ENCODE measurements at places on chromosomes 7 and 10.

DNA sequence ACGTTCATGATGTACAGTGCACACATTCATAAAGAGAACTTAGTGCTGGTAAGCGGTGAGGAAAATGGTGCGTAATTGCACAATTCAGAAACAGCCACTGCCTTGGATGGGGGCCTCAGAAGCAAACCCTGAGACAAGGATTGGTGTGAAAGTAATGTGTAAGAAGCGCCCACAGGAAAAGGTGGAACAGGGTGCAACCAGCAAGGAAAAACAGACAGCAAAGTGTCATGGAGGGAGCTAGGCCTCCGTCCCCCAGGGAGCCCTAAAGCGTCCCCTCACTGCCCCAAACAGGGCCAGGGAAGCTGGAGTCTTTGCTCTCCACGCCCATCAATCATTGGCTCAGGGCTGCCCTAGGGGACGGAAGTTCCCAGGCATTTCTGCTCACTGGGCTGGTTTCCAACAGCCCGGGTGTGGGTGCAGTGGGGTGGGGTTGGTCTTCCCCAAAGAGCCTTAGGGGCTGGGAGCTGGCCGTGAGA is 9.6 kb upstream of the C10orf105 start:
- DNase-seq = no peak

GRCh38 chr7:126662856-126663255 is 589.9 kb downstream of the GRM8 start:
- no peak for DNase-seq

- no peak for DNase-seq
Observed at GRCh38 chr10:62050893-62051433, 149.5 kb downstream of the ARID5B start.

DNA sequence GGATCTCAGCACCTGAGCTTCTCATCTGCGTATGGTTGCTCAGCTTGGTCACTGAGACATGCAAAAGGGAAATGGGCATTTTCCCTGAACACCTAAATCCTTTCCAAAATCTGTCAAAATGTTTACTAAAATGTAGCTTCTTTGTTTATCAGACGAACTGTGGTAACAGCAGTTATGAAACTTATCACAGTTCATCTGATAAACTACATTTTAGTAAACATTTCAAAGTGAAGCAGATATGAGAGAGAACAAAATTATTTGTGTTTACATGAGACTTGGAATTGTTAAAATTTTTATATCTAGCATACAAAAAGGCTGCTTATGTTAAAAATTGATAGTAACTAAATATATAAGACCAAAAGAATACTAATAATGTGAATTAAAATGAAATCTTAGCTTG is 573.4 kb upstream of the C7orf33 start:
- no peak for DNase-seq

DNA sequence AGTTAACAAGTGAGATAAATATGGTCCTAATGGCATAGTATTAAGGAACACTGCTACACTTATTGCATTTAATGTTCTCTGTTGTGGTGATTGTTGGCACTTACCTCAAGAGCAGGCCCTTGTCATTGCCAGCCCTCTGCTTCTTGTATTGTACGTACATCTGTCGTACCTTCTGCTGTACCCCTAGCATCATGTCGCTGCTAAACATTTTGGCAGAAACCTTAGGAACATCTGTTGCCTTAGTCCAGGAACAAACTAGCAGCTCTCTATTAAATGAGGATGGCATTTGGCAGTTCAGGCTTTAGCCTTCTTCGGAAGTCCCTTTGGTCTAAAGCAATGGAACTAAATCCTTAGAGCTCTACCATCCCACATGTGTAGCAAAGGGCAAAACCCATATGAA is 47.6 kb downstream of the PRKG1 start:
- peak; percentile 45 for DNase-seq

DNA sequence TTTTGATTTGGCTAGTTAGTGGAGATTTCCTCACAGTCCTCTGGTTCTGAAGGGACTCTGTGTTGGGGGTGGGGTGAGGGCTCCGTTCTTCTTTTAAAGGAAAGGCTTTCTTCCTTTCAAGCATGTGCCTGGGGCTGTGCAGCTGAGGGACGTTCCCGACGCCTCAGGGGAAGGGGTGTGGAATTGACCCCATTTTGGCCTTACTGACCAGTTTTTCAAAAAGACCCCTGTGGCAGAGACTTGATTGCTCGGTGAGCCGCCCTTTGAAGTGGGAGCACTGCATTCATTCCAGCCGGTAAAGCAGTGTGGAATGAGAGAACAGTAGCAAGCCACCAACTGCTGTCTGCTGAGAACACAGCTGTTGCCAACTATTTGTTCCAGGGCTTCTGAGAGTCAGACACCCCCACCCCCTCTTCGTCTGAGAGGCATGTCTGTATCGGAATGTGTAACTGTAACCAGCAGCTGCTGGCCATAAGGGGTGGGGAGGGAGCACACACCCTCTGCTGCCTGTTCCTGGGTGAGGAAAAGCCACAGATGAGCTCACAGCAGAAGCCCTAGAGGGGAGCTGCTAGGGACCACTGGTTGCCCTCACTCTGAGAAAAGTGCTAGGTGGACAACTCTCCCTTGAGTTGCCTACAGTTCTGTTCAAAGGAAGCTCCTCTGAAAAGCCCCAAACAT is 33.2 kb downstream of the WBP1L start:
- DNase-seq = no peak

DNA sequence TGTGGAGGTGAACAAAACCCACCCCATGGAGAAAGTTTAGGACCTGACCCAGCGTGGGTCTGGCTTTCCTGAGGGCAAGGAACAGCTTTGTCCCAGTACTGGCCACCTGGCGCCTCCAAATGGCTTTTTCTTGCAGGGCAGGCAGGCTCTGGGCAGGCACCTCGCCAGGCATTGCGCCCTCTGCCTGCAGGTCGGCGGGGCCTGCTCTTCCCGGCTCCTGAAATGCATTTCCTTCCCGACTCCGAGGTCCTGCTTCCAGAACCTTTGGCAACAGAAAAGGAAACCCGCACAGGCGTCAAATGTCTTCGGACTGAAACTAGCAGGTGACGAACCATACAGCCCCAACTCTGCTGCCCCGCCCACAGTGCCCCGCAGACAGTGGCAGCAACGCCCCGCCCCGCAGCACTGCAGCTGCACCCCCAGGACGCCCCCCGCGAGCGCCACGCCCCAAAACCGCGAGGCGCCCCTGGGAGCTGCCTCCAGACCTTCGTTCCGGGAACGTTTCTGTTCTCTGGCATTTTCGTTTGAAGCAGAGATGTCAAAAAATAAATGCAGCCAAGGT is 65.5 kb downstream of the C10orf143 start:
- no peak for DNase-seq

DNA sequence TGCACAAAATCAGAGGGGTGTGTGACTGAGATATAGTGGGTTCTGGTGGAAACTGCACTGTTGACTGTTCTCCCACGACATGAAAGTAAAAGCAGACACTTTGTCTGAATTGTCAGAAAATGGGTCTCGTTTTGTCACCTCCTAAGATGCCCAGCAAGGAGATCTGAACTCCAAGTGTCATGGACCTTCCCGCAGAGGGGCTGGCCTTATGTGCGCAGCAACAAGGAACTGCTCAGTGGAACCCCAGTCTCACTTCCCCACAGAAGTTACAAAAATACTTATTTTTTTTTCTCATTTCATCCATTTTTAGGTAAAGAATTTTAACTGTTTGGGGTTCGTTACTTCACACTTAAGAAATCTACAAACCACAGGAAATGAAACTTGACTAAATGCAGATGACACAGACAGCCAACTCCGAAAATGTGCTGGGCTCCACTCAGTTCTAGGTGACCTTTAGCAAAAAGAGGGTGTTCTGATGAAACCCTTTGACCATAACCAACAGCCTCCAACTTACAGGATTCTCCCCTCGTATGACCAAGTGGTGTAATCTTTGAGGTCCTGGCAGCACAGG is 115.0 kb downstream of the FAM107B start:
- no peak for DNase-seq

- no peak for DNase-seq
Observed at GRCh38 chr10:125845617-125846016, 22.3 kb downstream of the BCCIP start.

DNA sequence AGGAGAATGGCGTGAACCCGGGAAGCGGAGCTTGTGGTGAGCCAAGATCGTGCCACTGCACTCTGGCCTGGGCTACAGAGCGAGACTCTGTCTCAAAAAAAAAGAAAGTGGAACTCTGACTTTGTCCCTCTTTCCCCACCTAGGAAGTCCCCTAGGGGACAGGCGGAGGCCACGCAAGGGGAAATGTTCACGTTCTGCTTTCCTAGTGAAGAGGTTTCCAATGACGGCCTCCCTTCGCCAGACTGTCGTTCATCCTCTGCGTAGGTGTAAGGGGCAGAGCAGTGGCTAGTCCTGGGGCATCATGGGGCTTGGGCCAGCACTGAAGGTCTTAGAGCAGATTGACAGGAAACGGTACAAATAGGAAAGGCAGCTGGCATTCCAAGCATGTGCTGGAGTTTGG is 30.6 kb downstream of the SUFU start:
- DNase-seq = no peak

DNA sequence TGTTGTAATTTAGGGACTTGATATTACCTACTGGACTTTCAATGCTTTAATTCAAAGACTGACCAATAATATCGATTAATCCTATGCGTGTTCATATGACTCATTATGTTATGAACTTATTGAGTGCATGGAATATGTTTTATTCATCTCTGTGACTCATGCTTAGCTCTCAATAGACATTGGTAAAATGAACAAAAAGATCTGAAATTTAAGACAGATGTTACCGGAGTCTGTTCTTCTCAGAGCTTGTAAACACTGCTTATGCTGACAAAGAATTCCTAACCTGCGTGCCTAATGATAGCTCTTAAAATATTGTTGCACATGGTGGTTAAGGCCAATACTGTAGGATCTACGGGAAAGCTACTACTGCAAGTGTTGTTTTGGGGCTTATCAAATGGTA is 131.5 kb upstream of the ACBD5 start:
- DNase-seq = no peak

DNA sequence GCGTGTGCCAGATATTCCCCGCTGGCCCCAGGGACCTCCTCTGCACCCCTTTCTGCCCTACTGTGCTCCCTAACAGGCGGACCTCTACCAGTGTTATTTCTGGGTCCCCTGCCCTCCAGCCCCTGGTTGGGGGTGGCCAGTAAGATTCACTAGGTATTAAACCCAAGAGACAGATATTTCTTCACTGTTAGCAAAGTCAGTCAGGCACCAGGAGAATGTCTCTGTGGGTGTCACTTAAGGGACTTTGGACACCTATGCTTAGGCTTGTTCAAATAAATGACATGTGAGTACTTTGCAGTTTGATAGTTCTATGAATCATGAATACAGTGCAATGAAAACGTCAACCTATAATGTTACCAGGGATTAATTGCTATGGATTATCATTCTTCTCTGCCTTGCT is 234.3 kb upstream of the IGFBP3 start:
- no peak for DNase-seq

DNA sequence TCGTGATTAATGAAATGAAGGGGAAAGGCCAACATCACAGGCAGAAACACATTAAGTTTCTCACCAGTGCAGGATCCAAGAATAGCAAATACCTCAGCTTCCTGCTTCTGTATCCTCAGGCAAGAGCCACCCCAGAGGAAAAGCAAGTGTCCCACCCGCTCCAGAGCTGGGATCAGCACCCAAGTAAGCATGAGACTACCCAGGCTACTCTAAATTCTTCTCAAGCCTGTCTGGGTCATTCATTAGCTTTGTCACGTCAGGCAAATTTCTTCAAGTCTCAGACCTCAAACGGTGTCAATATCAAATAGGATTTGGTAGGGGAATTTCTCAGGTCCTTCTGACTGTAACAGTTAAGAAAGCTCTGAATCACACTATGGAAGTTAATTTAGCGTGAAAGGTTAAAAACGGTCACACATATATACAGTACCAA is 59.0 kb downstream of the GNA12 start:
- DNase-seq = no peak

DNA sequence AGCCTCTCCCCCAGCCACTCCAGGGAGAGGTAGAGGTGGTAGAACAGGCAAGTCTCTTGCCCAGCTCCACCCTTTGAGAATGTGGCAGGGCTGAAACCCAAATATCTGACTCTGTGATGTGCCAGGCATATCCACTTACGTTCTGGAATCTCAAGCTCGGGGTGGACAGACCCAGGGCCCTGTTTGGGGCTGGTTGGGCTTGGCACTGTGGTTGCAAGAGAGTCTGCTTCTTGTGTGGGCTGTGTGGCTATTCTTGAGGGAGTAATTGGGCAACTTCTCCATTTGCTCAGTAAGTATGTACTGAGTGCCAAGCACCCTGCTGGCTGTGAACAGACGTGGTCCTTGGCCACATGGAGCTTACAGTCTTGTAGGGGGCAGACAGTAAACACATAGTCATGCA is 4.7 kb downstream of the UBTD1 start:
- no peak for DNase-seq

GRCh38 chr10:98276311-98276710 is 8.3 kb upstream of the LOXL4 start:
- DNase-seq = no peak

DNA sequence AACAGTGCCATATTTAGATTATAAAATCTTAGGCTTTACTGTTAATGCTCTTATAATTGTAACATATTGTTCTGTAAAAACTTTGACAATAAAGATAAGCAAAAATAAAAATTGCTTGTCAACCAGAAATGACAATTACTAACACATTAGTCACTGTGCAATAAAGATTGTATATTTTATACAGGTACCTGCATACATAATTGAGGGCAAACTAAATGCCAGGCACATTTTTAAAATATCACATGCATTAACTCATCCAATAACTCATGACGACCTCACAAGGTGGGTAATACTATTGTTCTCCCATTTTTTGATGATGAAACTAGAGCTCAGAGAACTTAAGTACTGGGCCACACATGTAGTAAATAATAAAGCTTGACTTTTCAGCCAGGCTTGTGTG is 1020.2 kb upstream of the C7orf33 start:
- no peak for DNase-seq

DNA sequence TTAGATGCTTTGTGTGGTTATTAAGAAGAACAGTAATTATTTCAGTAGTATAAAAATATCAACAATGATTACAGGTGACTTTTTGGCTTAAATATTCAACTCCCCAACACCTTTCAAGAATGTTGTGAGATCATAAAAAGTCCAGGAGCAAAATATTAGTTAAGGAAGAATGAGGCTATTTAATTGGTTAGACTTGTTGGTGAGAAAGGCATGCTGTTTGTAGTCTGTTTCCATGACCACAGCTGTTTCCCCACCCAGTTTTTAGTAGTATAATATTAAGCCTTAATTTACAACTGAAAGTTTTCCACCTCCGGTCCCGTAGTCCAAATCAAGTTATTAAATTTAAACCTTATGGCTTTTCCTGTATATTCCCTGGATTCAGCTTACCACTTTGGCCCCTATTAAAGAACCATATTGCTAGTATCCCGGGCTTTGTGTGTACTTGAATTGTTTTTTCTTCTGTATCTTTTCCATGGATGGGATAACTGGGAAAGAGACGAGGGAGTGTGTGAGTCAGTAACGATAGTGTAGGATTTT is 133.3 kb downstream of the CELF2 start:
- no peak for DNase-seq

All from NCI-H446 (cell line).